ENCODE measurements at places on chromosomes 2 and 18.

DNA sequence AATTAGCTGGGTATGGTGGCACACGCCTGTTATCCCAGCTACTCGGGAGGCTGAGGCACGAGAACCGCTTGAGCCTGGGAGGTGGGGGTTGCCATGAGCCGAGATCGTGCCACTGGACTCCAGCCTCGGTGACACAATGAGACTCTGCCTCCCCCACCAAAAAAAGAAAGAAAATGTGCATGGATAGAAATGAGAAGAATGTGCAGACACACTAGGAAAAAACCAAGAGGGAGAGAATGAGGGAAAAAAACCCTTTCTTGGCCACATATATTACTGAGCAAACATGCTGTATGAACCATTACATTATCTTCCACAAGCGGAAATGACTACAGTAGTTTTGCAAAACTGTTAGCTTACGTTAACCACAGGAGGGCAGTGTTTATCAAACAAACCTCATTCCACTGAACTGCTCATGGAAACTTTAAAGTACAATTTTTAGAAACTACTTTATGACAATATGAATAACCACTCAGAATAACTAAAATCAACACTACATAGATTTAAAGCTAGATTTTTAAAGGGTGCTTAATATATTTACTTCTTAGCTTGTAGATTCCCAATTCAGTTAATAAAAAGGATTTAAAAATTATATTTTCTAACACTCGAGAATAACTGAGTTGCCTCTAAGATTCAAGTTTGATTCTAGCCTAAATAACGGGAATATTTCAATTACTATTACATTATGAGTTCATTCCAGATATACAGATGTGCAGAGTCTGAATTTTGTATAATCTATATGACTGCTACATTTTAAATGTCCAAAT lies 26.4 kb downstream of the ASXL2 start:
- DNase-seq, result no peak

DNA sequence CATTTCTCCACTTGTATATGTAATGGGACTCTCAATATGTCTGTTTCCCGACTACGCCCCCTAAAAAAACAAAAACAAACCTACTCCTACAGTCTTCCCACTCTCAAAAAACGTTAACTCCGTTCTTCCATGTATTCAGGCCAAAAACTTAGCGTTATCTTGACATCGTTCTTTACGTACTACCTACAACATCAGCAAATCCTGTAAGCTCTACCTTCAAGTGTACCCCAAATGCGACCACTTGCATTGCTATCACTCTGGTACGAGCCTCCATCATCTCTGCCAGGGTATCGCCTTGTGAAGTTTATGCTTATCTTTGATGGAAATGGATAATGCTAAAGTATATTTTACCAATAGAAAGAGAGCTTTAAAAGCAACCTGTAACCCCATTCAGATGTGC lies 479 bp downstream of the GPATCH11 start:
- no peak for DNase-seq

GRCh38 chr2:99984799-99985515 lies 157.4 kb downstream of the AFF3 start:
- no peak for DNase-seq

DNA sequence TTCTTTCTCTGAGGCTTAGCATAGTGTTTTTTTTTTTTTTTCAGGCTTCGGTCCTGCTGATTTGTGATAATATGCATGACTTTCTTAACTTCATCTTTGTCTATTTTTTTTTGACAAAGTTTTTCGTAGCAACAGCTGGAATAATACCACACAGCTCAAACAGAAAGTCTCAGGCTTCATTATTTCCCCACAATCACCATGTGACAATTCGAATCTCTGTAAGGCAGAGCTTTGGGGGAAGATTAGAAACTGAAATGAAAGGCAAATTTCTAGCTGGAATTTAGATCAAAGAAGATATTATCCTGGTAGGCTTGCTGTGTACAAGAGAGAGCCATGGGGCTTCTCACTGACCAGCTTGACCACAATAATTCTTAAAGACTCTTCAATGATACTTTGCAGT lies 12.2 kb upstream of the CD28 start:
- DNase-seq, result no peak

DNA sequence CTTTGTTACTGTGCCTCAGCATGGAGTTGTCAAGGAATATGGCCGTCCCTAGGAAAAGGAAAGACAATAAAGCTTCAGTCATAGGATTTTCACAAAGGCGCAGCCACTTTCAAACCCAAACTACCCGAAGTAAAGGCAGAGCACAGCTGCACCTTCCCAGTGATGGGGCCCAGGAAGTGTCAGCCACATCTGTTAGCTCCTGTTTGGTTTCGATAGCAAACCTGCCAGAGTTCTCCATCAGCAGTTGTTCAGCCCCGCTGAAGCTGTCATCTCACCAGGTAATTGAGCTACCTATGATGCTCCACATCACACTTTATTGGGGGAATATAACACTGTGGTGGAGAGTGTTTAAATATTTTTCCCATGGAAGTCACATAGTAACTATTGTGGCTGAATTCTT lies 80.7 kb downstream of the LRATD1 start:
- DNase-seq, result no peak

GRCh38 chr2:2577407-2577831 lies 246.3 kb upstream of the MYT1L start:
- peak; percentile 83 for DNase-seq

GRCh38 chr2:110816404-110817365 lies 84.3 kb downstream of the ACOXL start:
- DNase-seq, result no peak

- DNase-seq, result no peak
Observed at GRCh38 chr2:201234663-201235135, 25.6 kb upstream of the CASP8 start.

- no peak for DNase-seq
Observed at GRCh38 chr2:18378020-18378653, 182.3 kb downstream of the RDH14 start.

GRCh38 chr18:73121207-73121606 lies 253.4 kb upstream of the NETO1 start:
- no peak for DNase-seq

DNA sequence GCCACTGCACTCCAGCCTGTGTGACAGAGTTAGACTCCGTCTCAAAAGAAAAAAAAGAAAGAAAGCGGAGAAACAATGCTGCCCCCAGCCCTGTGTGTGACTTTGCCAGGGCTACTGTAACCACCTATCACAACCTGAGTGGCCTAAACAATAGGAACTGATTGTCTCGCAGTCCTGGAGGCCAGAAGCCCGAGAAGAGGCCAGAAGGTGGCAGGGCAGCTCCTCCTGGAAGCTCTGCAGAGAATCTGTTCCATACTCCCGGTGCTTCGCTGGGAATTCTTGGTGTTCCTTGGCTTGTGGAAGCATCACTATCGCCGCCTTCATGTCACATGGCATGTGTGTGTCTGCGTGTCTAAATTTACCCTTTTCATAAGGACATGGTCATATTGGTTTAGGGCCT lies 14.4 kb upstream of the RAB17 start:
- no peak for DNase-seq

DNA sequence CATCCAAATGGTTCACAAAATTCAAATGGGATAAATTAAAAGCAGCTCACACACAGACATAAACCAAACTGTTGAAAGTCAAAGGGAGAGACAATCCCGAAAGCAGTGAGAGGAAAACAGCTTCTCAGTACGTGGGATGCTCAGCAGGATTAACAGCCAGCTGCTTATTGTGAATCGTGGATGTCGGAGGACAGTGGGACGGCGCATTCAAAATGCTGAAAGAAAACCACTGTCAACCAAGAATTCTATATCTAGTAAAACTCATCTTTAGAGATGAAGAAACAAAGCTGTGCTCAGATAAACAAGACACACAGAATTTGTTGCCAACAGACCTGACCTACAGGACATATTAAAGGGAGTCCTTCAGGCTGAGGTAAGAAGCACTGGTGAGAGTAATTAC lies 102.9 kb downstream of the NFATC1 start:
- DNase-seq, result no peak

- DNase-seq, result no peak
Observed at GRCh38 chr18:35721431-35722081, 140.0 kb downstream of the GALNT1 start.

DNA sequence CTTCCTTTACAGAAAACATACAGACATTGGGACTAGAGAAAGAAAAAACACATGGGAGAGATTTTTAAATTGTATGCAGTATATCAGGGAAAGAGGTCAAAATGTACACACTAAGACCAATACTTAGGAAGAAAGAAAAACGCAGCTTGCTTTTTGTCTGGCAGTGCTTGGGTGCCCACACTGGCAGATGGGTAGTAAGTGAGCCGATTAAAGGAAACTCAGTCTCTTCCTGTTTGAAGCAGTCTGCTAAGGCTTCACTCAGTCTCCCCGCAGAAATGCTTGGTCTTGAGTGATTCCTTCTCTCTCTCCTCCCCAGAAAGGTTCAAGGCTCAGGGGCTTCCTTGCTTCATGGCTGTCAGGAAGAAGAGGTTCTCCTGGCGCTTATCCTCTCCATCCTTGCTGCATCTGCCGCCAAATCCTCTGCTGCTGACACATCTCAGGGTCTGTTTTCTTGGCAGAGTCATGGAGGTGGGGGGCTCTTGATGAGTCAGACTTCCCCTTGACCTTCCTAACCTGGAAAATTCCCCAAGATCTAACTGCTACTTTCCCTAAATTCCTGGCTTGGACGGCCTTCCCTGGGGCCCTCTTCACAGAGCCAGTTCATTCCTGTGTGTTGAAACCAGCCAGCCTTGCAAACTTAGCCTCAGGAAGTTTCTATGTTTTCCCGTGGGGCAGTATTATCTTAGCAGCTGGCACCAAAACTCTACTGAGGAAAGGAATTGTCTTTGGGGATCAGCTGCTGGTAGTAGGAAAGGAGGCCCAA lies 10.5 kb upstream of the TMSB10 start:
- DNase-seq, result no peak

DNA sequence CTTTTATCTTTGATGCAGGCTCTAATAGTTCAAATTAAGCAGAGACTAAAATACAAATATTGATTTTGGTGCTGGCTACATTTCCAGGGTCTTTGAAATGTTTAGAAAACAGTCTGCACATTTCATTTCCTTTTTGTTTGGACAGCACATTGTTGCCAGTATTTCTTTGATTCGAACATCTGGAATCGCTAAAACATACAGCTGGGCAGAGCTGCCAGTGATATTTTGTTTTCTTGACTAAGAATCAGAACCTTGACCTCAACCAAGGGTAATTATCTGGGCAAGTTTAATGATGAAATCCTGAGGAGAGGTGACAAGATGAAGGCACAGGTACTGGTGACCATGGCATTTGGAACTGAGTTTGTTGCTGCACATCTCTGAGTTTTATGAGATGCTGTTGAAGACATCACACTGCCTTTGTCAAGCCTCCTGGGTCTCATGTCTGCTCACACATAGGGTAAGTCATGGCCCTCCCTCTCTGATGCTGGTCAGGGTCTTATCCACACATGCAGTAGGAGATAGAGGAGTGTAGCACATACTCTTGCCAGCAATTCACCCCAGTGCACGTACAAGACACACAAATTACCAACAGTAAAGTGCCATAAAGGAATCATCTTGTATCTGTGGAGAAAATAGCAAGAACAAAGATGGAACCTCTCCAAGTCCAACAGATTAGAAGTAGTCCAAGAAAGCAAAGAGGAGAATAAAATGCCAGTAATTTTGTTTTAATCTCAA lies 391.9 kb downstream of the RND3 start:
- DNase-seq, result no peak

- DNase-seq, result no peak
Observed at GRCh38 chr2:45445037-45445436, 166.0 kb downstream of the SRBD1 start.

DNA sequence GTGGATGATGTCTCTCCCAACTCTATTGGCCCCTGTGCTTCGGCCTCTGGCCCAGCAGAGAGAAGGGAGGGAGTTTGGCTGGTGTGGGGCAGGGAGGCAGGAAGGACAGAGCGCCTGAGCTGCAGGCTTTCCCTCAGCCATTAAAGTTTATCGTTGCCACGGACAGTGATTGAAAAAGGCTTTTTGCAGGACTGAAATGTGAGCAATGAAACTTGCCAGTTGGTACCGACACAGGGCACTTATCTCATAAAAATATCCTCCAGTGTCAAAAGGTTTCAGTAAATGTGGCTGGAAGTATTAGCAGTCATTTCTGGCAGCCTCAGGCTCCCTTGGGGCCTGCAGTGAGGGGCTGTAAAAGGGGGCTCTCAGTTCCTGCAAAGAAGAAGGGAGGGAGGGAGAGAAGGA lies 169.2 kb downstream of the GLI2 start:
- no peak for DNase-seq

DNA sequence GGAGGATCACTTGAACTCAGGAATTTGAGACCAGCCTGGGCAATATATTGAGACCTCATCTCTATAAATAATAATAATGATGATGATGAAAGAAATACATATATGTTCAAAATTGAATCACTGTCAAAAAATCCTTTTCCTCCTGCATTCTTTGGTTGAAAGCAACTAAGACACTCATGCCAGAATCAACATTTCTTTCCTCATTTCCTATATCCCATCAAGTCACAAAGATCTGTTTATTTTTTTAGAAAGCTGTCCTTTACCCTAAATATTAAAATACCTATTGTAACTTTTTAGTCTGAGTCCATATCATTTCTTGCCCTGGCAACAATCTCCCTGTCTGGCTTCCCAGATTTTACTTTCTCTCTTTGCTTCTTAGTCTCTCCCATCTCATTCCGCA lies 31.8 kb upstream of the PPP4R3B start:
- no peak for DNase-seq

DNA sequence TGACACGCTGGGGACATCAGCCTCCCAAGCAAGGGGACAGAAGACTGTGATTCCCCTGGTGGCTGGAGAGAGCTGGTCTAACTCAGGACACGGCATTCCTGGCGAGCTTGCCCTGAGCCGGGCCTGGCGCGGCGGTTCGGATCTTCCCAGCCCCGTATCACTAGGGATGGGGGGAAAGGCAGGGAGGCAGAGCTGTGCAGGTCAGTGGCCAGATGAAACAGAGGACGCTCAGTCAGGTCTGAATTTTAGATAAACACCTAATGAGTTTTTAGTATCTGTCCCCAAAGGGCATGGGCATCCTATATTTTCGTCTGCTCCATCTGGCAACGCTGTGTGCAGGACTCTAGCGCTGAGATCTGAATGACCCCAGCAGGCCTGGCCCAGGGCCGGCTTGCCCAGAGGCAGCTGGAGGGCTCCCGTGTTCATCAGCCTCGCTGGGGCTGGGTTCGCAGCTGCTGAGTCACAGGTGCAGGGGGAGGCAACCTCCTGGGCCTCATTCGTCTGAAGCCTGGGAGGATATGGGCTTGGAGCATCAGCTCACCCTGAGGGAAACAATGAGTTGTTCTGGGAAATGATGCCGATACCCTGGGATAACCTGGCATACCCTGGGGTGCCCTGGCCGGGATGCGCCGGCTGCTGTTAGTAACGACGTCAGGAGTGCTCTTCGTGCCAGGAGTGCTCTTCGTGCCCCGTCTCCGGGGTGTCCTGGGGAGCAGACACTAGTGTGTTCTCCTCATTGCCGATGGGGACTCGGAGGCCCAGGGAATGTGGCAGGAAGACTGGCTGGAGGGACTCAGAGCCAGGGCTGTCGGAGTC lies 48.1 kb upstream of the HPCAL1 start:
- no peak for DNase-seq

DNA sequence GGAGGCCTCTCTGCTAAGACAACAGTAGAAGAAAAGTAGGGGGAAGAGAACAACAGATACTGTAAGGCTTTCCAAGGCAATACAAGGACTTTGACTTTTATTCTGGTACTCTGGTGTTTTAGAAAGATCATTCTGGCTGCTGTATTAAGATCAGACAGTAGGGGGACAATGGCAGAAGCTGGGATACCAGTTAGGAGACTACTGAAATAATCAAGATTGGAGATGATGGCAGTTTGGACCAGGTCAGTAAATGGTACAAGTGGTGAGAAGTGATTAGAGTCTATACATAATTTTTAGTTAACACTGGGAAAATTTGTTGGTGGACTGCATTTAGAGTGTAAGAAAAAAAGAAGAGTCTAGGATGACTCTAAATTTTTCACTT lies 139.7 kb downstream of the ROCK1 start:
- no peak for DNase-seq

GRCh38 chr2:120503793-120504571 lies 158.0 kb downstream of the INHBB start:
- DNase-seq, result no peak

Data from anterior cingulate cortex (tissue), 58 donors.